PC-9 (cell line): ENCODE measurements at places on chromosomes 11 and 22. TPM values are rescaled to one million over a fixed set of nuclear protein-coding genes. Genes with fewer than 3 reads are reported as not detected.

ANKK1 gene
- total RNA-seq, result not detected in 2 replicates

CYTH4 gene
- total RNA-seq, result not detected in 2 replicates

CALCB gene
- not detected in 2 replicates for total RNA-seq

TNKS1BP1 gene
- total RNA-seq, result 181 and 218 TPM in 2 replicates

MMP12 gene
- total RNA-seq, result not detected in 2 replicates

SHISAL1 gene
- 0.94 and 1.2 TPM in 2 replicates for total RNA-seq

KCNE3 gene
- total RNA-seq, result 0.28 and 0.52 TPM in 2 replicates

DNA sequence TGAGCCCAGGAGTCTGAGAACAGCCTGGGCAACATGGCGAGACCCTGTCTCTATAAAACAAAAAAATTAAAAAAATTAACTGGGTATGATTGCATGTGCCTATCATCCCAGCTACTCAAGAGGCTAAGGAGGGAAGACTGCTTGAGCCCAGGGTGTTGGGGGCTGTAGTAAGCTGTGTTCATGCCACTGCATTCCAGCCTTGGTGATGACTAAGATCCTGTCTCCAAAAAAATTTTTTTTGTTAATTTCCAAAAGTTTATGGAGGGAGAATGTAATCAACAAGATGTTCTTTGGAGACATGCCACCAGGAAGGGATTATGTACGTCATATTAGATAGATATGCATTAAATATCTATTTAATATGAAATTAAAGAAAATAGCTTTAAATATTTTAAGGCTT lies 267.5 kb downstream of the SBF2 start:
- no peak overlapping the region for H3K4me3 ChIP-seq
- H3K4me1 ChIP-seq, result no peaks in the 10 kb centered on the region
- H3K27me3 ChIP-seq, result no peaks in the 10 kb centered on the region
- H3K27ac ChIP-seq, result no peak overlapping the region
- no peak for DNase-seq

DNA sequence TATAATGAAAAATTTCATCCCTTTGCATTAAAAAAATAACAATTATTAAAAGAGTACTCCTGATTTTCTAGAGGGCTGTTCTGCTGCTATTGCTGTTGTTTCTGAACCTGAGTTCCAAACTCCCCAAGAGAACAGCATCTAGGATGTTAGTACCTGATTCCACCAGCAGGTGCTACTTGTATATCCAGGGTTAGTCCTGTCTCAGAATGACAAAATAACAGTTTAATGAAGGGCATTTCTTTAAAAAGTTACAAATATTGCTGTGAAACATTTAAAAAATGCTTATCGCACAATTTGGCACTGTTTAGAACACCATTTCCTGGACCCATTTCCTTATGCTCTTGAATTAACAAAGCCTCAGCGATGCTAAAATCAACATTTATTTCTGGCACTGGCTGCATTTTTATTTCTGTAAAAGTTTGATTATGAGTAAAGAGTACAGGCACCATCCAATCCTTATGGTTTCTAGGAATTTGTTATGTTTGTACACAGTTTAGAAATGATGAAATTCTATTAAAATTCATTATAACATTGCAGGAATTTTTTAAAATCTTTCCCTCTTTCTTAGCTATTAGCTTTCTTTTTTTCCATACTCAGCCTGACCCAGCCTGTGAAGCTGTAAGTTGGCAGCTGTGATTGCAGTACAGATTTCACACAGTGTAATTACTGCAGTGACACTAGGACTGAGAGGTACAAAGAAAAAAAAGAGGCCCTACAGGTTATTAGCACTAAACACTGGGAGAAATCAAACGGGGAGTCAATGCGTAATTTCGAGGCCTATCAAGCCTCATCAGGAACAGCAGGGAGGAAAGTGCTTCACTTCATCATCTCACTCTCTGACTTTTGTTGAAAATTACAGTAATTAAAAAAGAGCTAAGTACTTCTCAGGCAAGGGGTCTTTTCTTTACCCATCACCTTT lies 208.8 kb downstream of the DCDC1 start:
- no peak for DNase-seq
- H3K4me3 ChIP-seq, result no peak overlapping the region
- H3K36me3 ChIP-seq, result no peaks in the 10 kb centered on the region
- no peaks in the 10 kb centered on the region for H3K27me3 ChIP-seq
- H3K27ac ChIP-seq, result no peak overlapping the region

GRCh38 chr11:11845071-11845470 lies 3.3 kb downstream of the USP47 start:
- peak overlapping the region; percentile 76 for H3K27ac ChIP-seq
- H3K36me3 ChIP-seq, result no peaks in the 10 kb centered on the region
- H3K4me1 ChIP-seq, result peaks cover 48% of the 10 kb centered on the region
- no peaks in the 10 kb centered on the region for H3K27me3 ChIP-seq
- H3K4me3 ChIP-seq, result peak overlapping the region; percentile 93; the same call in 1 of the 2 replicates
- peak; percentile 16 for DNase-seq

DNA sequence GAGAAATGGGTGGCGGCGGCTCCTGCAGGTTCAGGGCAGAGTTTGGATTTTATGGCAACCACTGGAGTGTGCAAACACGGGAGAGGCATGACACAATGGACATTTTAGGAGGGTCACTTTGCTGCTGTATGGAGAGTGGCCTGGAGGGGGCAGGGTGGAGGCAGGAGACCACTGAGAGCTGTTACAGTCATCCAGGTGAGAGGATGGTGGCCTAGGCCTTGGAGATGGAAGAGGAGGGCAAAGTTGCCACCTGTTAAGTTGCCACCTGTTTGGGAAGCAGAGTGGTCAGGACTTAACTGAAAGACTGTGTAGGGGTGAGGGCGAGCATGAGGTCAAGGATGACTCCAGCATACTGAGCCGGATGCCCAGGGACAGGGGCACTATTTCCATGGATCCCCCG lies 2.3 kb upstream of the RAD9A start:
- no peaks in the 10 kb centered on the region for H3K36me3 ChIP-seq
- H3K27me3 ChIP-seq, result no peaks in the 10 kb centered on the region
- no peak overlapping the region for H3K4me3 ChIP-seq
- no peak overlapping the region for H3K27ac ChIP-seq

GRCh38 chr22:27329131-27329850 lies 472.3 kb downstream of the MN1 start:
- H3K27ac ChIP-seq, result no peak overlapping the region
- no peaks in the 10 kb centered on the region for H3K36me3 ChIP-seq
- no peaks in the 10 kb centered on the region for H3K4me1 ChIP-seq
- DNase-seq, result no peak
- no peak overlapping the region for H3K4me3 ChIP-seq

- no peaks in the 10 kb centered on the region for H3K36me3 ChIP-seq
- DNase-seq, result no peak
- H3K27ac ChIP-seq, result no peak overlapping the region
- H3K4me3 ChIP-seq, result no peak overlapping the region
- H3K4me1 ChIP-seq, result no peaks in the 10 kb centered on the region
Observed at GRCh38 chr11:3342709-3343108, 36.2 kb downstream of the ZNF195 start.

- no peaks in the 10 kb centered on the region for H3K36me3 ChIP-seq
- no peak overlapping the region for H3K27ac ChIP-seq
- no peak overlapping the region for H3K4me3 ChIP-seq
Observed at GRCh38 chr11:118010738-118011461, 24.7 kb downstream of the IL10RA start.

- no peak overlapping the region for H3K4me3 ChIP-seq
- H3K4me1 ChIP-seq, result no peaks in the 10 kb centered on the region
- DNase-seq, result no peak
- no peaks in the 10 kb centered on the region for H3K36me3 ChIP-seq
Observed at GRCh38 chr11:99316776-99317520, 296.2 kb downstream of the CNTN5 start.

GRCh38 chr22:30150212-30150611 lies 69.9 kb downstream of the HORMAD2 start:
- no peak overlapping the region for H3K4me3 ChIP-seq
- no peaks in the 10 kb centered on the region for H3K4me1 ChIP-seq
- H3K27me3 ChIP-seq, result no peaks in the 10 kb centered on the region
- H3K36me3 ChIP-seq, result no peaks in the 10 kb centered on the region
- no peak overlapping the region for H3K27ac ChIP-seq

GRCh38 chr11:73227571-73228211 lies 9.6 kb downstream of the P2RY2 start:
- peak overlapping the region; percentile 50 for H3K27ac ChIP-seq
- 0 out of 2 replicates have a peak overlapping the region, but pooled peaks have one; percentile 2 for H3K4me3 ChIP-seq
- H3K36me3 ChIP-seq, result peaks cover 6% of the 10 kb centered on the region; the same call in 1 of the 2 replicates
- peaks cover 49% of the 10 kb centered on the region for H3K4me1 ChIP-seq
- H3K27me3 ChIP-seq, result no peaks in the 10 kb centered on the region

DNA sequence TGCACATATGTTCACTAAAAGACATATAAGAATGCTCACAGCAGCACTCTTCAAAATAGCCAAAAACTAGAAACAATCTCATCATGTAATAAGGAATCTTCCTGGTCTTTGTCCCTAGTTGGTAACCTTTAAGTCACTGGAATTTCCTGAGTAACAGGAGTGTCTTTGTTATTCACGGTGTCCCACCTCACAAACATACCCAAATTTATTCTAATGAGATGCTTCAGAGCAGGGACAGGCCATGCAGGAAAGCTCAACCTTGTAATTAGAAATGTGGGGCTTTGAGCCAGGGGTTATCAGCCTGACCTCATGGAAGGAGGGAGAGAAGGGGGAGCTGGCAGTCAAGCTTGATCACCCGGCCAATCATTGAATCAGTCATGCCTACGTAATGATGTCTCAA lies 40.3 kb upstream of the NFRKB start:
- H3K4me1 ChIP-seq, result peaks cover 6% of the 10 kb centered on the region
- H3K36me3 ChIP-seq, result no peaks in the 10 kb centered on the region
- no peak overlapping the region for H3K27ac ChIP-seq
- H3K4me3 ChIP-seq, result no peak overlapping the region
- H3K27me3 ChIP-seq, result no peaks in the 10 kb centered on the region

- DNase-seq, result no peak
- no peaks in the 10 kb centered on the region for H3K4me1 ChIP-seq
- H3K27me3 ChIP-seq, result no peaks in the 10 kb centered on the region
- no peak overlapping the region for H3K27ac ChIP-seq
- H3K4me3 ChIP-seq, result no peak overlapping the region
Observed at GRCh38 chr11:64003807-64004589, 17.8 kb downstream of the OTUB1 start.

- no peak for DNase-seq
- H3K27ac ChIP-seq, result no peak overlapping the region
- no peaks in the 10 kb centered on the region for H3K36me3 ChIP-seq
- H3K27me3 ChIP-seq, result no peaks in the 10 kb centered on the region
- no peak overlapping the region for H3K4me3 ChIP-seq
Observed at GRCh38 chr11:113256431-113257202, 57.8 kb upstream of the TTC12 start.

DNA sequence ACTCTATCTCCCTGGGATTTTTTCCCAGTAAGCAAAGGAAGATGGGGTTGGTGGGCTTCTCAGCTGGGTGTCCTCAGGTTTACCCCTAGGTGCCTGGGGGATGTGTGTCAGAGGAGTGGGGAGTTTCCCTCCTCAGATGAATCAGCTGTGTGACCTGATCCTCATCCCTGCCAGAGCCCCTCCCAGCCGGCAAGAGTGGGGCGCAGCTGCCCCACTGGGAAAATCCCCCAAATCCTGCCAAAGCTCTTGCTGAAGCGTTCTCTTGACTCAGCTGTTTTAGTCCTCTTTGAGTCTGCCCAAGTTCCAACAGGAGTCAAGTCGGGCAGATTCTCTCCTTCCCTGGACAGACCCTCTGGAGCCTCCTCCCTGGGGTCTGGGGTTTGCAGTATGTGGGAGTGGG lies 6.0 kb downstream of the C11orf68 start:
- H3K4me3 ChIP-seq, result no peak overlapping the region
- H3K36me3 ChIP-seq, result no peaks in the 10 kb centered on the region
- H3K27me3 ChIP-seq, result no peaks in the 10 kb centered on the region
- no peak for DNase-seq
- peak overlapping the region; percentile 67 for H3K27ac ChIP-seq
- H3K4me1 ChIP-seq, result peaks cover 80% of the 10 kb centered on the region

GRCh38 chr11:72735495-72736027 lies 16.6 kb downstream of the ARAP1 start:
- peak; percentile 45 for DNase-seq
- 0 out of 2 replicates have a peak, but pooled peaks cover 6% of the 10 kb centered on the region for H3K36me3 ChIP-seq
- H3K27ac ChIP-seq, result peak overlapping the region; percentile 91
- no peaks in the 10 kb centered on the region for H3K27me3 ChIP-seq
- no peak overlapping the region for H3K4me3 ChIP-seq

DNA sequence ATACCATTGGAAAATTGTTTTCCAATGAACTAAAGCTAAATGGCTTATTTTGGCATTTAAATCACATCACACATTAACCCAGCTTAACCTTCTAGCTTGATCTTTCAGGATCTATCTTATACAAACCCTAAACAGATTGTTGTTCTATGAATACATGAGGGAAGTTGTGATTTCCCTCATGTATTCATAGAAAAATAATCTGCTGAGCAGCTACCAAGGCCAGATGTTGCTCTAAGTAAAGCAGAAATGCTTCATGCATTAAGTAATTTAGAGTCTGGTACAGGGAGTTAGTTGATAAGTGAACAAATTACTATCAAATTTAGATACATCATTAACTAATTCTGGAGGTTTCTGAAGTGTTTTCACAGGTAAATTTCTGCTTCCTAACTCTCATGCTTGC lies 204.6 kb upstream of the ANO3 start:
- no peak for DNase-seq
- H3K4me1 ChIP-seq, result no peaks in the 10 kb centered on the region
- H3K36me3 ChIP-seq, result no peaks in the 10 kb centered on the region
- H3K4me3 ChIP-seq, result no peak overlapping the region
- no peaks in the 10 kb centered on the region for H3K27me3 ChIP-seq

DNA sequence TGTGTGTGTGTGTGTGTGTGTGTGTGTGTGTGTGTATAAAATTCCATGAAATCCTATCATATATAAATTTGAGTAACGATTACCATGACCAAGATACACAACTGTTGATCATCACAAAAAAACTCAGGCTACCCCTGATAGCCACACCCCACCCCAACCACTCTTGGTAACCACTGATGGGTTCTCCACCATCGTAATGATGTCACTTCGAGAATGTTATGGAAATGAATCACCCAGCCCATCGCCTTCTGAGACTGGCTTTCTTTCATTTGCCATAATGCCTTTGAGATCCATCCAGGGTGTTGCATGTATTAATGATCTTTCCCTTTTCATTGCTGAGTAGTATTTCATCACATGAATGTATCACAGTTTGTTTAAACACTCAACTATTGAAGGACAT lies 496.0 kb downstream of the MIAT start:
- no peaks in the 10 kb centered on the region for H3K4me1 ChIP-seq
- H3K27ac ChIP-seq, result no peak overlapping the region
- no peak for DNase-seq

- peak overlapping the region; percentile 31 for H3K27ac ChIP-seq
- H3K4me3 ChIP-seq, result no peak overlapping the region
- H3K36me3 ChIP-seq, result 0 out of 2 replicates have a peak, but pooled peaks cover 27% of the 10 kb centered on the region
- H3K4me1 ChIP-seq, result peaks cover 28% of the 10 kb centered on the region
- peak; percentile 25 for DNase-seq
Observed at GRCh38 chr22:42608823-42609361, 5.8 kb downstream of the POLDIP3 start.

- H3K4me1 ChIP-seq, result no peaks in the 10 kb centered on the region
- no peak overlapping the region for H3K4me3 ChIP-seq
- H3K27me3 ChIP-seq, result no peaks in the 10 kb centered on the region
- no peak for DNase-seq
- H3K36me3 ChIP-seq, result no peaks in the 10 kb centered on the region
Observed at GRCh38 chr11:101428918-101429317, 154.9 kb downstream of the TRPC6 start.
